GM03348 (cell line): ENCODE measurements at places on chromosomes 5 and 9.

DNA sequence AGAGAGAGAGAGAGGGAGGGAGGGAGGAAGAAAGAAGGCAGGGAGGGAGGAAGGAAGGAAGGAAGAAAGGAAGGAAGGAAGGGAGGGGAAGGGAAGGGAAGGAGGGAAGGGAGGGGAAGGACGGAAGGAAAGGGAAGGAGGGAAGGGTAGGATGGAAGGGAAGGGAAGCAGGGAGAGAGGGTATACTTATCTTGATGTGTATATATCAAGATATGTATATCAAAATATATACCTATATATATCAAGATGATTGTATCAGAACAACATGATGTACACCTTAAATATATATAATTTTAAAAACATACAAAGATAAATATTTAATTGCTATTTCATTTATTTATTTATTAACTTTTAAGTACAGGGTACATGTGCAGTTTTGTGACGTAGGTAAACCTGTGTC lies 96.8 kb upstream of the ADAMTS16 start:
- DNase-seq = no peak

DNA sequence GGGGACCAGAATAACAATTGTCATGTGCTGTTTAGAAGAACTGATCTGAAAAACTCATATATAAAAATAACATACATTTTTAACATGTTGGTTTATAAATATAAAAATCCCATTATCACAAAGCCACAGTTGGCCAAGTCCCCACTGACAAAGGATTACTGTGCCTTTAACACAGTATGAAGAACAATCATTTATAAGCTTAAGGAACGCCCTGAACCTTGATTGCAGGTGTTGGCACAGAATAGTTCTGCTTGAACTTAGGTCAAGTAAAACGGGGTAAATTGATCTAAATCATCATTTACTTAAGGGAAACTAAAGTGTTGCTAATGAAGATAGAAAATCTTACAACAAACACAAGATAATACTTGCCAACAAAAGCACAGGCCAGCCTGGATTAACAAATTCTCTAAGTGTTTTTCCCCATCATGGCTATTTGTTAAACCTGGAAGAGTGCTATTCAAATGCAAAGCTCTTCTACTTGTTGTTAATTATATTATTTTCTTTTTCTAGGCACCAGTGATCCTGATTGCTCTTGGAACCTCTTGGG lies 46.1 kb downstream of the ASTN2 start:
- DNase-seq = no peak

GRCh38 chr9:107276966-107277710 lies 5.9 kb upstream of the RAD23B start:
- DNase-seq = peak; percentile 61

DNA sequence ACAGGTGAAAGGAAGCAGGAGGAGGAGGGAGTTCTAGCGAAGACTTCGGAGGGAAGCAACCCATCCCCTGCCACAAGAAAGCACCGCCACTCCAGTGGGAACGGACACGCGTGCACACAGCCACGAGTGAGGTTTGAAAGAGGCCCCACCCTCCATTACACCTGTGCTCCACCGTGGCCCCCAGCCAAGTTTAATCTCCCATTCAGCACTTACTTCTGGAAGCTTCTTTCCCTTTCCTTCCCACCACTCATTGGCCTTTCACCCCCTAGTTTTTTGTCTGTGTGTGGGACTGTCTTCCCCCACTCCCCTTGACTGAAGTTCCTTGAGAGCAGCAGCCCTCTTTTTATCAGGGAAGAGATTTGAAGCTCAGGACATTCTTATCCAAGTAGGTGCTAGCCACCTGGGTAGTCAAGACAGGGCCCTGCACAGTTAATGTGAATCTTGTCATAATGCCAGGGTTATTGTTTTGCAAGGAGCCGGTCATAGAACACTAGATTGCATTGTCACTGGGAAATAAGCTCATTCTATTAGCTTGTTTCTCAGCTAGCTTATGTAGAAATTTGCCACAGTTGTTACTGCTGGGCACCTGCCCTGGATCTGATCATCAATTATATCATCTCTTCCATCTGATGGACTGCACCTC lies 256.0 kb downstream of the DOCK8 start:
- no peak for DNase-seq

DNA sequence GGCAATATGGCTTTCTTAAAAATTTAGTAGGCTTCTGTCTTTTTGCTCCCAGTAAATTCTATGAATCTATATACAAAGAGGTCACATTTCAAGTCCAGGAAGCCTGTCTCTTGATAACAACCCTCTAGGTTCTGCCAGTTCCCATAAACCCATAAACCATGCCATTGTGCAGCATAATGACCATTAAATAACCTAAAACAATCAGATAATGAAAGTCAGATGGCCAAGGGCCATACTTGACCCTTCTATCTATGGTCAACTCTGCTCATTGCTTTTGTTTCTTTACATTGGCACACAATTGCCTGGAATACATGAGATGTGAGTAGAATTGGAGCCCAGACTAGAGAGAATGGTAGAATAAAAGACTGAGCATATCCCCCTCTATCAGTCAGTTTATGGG lies 305.4 kb upstream of the KIF2A start:
- DNase-seq = no peak

- no peak for DNase-seq
Measured at GRCh38 chr5:156951359-156951758, 11.7 kb downstream of the TIMD4 start.

DNA sequence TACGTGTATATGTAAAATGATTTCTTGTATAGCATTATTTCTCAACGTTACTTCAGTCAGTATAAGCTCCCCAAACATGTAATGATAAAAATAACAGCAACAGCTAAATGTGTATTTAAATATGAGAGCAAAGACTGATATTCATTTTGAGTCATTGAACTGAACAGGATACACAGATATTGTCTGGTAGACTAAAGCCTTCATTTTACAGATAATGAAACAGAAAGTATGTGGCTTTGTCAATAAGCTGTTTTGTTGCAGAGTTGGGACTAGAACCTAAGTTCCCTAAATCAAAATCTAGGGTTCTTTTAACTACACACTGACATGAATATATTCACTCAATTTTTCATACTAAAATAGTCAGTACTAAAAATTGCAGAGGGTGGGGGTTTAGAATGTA lies 80.4 kb upstream of the MARCHF11 start:
- DNase-seq = no peak

DNA sequence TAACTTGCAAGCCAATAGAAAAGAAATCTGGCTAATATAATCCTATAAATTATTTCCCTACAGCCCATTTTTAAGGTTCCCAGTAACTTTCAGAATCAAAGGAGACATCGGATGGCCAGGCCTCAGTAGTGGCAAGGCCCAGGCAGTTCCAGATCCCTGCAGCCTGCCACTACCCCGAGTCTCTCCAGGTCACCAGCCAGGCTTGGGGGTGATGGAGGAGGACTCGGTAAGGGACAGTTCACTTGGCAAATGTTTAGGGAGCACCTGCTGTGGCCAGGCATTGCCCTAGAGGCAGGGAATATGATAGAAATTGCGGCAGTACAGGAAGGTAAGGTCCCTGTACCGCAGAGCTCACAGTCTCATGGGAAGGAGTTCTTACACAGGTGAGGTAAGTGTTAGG lies 15.2 kb upstream of the LTC4S start:
- no peak for DNase-seq

DNA sequence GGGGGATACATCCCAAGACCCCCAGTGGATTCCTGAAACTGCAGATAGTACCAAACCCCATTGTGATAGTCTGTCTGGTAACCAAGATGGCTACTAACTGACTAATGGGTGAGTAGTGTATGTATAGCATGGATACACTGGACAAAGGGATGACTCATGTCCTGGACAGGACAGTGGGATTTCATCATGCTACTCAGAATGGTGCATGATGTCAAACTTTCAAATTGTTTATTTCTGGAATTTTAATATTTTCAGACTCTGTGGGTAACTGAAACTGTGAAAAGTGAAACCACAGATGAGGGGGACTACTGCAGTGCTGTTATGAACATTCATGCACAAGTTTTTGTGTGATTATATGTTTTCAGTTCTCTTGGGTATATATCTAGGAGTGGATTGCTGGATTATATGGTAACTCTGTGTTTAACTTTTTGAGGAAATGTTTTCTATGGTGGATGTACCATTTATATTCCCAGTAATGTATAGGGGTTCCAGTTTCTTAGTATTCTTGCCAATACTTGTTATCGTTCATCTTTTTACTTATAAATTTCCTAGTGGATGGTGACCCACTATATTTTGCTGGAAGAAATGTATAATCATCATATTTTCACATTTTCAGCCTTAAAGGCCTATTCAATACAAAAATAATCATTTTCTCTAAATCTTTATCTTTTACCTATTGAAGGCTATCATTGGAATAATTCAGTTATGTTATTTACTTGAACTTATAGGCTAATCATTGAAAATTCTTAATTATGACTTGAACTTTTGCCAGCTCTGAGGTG lies 140.9 kb downstream of the NR3C1 start:
- DNase-seq = peak; percentile 45

- DNase-seq = no peak
Measured at GRCh38 chr5:1227667-1228066, 2.5 kb downstream of the SLC6A18 start.

- peak; percentile 28 for DNase-seq
Measured at GRCh38 chr9:20623021-20623747, 885 bp upstream of the MLLT3 start.

DNA sequence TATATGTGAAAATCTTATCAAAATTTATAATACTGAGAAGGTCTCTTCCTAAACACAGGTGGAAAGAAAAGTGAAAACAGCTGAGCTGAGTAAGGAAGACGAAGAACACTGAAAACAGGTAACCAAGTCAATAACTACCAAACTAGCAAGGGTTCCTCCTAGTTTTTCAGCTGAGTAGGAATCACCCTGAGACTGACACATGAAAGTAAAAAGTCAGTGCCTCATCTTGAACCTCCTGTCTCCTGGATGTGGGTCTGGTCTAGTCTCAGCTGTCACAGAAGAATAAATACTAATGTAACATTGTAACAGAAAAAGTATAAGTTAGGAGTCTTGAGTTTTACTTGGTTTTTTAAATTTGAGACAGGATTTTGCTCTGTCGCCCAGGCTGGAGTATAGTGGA lies 121.0 kb downstream of the MEF2C start:
- DNase-seq = no peak

- DNase-seq = no peak
Measured at GRCh38 chr5:131974622-131974955, 29.1 kb upstream of the MEIKIN start.

- peak; percentile 46 for DNase-seq
Measured at GRCh38 chr9:97419309-97419867, 7.5 kb downstream of the TDRD7 start.

GRCh38 chr5:18798058-18798457 lies 1163.8 kb downstream of the TAF11L14 start:
- DNase-seq = no peak

DNA sequence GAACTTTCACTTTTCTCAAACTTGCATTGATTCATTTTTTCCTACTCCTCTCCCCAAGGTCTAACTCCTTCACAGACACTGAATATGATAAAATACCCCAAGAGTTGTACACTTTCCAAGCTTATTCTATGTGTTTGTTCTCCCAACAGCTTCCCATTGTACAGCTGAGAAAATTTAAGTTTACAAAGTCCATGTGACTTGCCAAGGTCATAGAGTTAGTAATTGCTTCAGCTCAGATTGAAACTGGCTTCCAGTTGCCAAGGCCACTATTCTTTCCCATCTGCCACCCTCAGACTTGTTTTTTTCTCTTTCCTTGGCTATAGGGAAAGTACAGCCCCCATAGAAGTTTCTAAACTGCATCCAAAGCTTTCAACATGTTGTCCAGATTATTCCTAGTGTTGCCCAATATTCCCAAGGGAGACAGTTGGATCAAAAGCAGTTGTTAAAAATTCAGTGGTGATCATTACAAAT lies 34.8 kb downstream of the TNFSF8 start:
- DNase-seq = peak; percentile 41

- no peak for DNase-seq
Measured at GRCh38 chr9:132383462-132383883, 23.2 kb downstream of the TTF1 start.

GRCh38 chr9:78562021-78562420 lies 265.1 kb downstream of the PSAT1 start:
- no peak for DNase-seq

- no peak for DNase-seq
Measured at GRCh38 chr9:133342069-133342406, 5.9 kb downstream of the MED22 start.

- DNase-seq = no peak
Measured at GRCh38 chr5:6961837-6962635, 248.8 kb downstream of the TENT4A start.

- no peak for DNase-seq
Measured at GRCh38 chr9:125238915-125239446, 2.2 kb downstream of the HSPA5 start.

- no peak for DNase-seq
Measured at GRCh38 chr9:136614967-136615623, 47.6 kb upstream of the EGFL7 start.

DNA sequence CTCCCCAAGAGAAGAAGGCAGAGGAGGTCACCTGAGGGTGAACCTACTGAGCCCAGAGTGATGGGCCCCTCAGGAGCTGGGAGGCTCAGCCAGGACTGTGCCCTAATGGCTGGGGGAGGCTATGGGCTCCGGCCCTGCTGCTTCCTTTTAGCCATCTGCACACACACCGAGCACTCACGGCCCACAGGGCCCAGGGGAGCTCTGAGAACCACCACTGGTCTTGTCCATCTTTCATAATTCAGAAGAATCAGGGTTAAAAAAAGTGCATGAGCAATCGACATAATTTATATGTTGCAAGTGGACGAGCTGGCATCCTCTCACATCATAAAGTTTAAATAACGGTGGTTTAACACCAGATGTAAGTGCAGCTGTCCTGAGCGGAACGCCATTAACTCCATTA lies 162.1 kb downstream of the FSTL4 start:
- no peak for DNase-seq

GRCh38 chr5:177605667-177606066 lies 5.7 kb downstream of the B4GALT7 start:
- no peak for DNase-seq

GRCh38 chr5:159449925-159450324 lies 119.6 kb upstream of the IL12B start:
- DNase-seq = peak; percentile 16

- no peak for DNase-seq
Measured at GRCh38 chr9:79975621-79976256, 404.0 kb downstream of the TLE4 start.

- DNase-seq = no peak
Measured at GRCh38 chr5:36726767-36727166, 120.4 kb downstream of the SLC1A3 start.

DNA sequence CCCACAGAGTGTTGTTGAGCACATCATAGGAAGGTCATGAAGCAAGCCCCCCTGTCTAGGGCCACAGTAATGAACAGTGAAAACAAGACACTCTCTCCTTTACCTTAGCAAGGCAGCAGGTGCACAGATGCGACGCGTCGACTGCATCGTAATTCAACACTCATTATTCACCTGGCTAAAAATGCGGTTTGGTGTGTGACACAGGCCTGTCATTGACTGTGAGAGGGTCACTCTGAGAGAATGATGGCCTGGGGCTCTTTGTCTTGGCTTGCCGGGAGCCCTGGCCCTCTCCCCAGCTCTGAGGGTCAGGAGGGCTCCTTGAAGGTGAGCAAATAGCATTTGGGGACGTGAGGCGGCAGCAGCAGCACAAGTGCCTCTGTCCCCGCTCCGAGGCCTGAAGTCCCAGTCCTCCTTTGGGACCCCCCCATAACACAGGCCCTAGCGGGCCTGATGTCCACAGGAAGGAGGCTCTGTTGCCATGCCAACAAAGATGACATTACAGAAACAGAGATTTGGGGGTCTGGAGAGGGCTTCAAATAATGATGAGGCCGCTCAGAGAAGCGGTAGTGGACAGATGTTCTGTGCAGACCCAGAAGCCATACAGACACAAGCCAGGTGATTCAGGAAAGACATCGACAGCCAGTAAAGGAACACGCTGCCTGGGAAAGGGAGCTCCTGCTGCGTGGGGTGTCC lies 46.7 kb downstream of the SHB start:
- no peak for DNase-seq

- no peak for DNase-seq
Measured at GRCh38 chr5:180171568-180172094, 37.4 kb downstream of the RASGEF1C start.
